ENCODE measurements at places on chromosomes 2 and 18.

DNA sequence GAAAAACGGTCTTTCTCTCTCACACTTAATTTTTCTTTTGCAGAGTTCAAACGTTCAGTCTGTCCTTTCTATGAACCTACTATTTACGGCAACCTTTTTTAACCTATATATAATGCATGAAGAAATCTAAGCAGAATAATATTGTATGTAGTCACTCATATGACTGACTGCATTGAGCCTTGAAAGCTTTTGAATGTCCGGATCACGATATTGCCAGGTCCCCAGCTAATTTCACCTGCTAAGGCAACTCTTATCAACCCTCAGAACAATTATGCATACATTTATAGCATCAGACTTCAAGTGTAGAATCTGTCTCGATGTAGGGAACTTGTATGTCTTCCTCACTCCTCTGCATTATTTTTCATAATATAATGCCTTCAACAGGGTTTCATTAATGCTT, 1083.8 kb upstream of the KLHL29 start:
- no peaks in the 10 kb centered on the region for H3K4me1 ChIP-seq
- no peak overlapping the region for H3K27ac ChIP-seq
- no peak overlapping the region for H3K4me3 ChIP-seq
- H3K27me3 ChIP-seq, result no peaks in the 10 kb centered on the region
- H3K36me3 ChIP-seq, result no peaks in the 10 kb centered on the region

- no peaks in the 10 kb centered on the region for H3K36me3 ChIP-seq
- no peaks in the 10 kb centered on the region for H3K4me1 ChIP-seq
Measured at GRCh38 chr18:53906681-53907080, 317.8 kb downstream of the MBD2 start.

GRCh38 chr2:120543899-120544298, 191.8 kb upstream of the GLI2 start:
- H3K4me3 ChIP-seq, result no peak overlapping the region
- H3K27ac ChIP-seq, result peak overlapping the region; percentile 53
- DNase-seq, result no peak
- no peaks in the 10 kb centered on the region for H3K36me3 ChIP-seq
- H3K27me3 ChIP-seq, result no peaks in the 10 kb centered on the region

GRCh38 chr2:210188190-210188589, 17.0 kb upstream of the KANSL1L start:
- no peak for DNase-seq
- no peak overlapping the region for H3K27ac ChIP-seq
- peaks cover 56% of the 10 kb centered on the region for H3K36me3 ChIP-seq

DNA sequence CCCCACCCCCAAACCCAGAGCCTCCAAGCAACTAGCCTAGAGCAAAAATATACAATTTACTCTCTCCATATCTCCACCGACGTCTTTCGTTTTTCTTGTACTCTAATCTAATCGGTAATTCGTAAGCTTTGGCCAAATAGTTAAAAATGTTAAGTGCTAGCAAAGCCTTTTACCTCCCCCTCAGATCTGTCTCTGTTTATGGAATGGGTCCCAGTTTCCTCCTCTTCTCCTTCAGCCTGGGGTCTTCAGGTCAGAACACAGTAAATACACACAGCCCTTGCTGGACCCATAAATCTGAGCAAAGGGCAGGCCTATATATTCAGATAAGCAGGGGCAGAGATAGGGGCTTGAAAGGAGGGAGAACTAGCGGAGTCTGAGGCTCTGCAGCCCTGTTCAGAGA, 267.4 kb downstream of the MEIS1 start:
- no peaks in the 10 kb centered on the region for H3K36me3 ChIP-seq
- no peak overlapping the region for H3K4me3 ChIP-seq
- H3K27me3 ChIP-seq, result no peaks in the 10 kb centered on the region
- no peak for DNase-seq

DNA sequence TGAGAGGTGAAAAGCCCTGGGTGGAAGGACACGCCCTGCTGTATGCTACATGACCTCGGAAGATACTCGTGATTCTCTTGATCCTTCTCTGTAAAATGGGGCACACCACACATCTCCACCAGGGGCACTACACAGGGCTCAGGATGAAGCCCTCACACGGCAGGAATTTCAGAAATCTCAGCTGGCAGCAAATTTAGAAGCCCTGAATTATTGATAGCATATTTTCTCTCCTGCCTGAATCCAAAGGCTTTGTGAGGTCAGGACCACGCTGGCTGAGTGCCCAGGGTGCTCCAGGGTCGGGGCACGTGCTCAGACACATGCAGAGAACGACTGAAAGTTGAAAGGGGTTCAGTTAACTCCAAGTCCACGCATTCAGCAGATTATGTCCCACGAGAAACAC, 42.1 kb upstream of the GALR1 start:
- H3K27ac ChIP-seq, result peak overlapping the region; percentile 75
- H3K27me3 ChIP-seq, result no peaks in the 10 kb centered on the region
- peak; percentile 35 for DNase-seq
- no peak overlapping the region for H3K4me3 ChIP-seq
- H3K4me1 ChIP-seq, result no peaks in the 10 kb centered on the region
